Natural killer cell treated with Interleukin-12 subunit alpha and Interleukin-12 subunit beta and Interleukin-15 and Interleukin-18, amount 100 ng/mL, for 72 hours (primary cell): ENCODE measurements at places on chromosomes 11 and 22. TPM values are rescaled to one million over a fixed set of nuclear protein-coding genes. Genes with fewer than 3 reads are reported as not detected.

DNA sequence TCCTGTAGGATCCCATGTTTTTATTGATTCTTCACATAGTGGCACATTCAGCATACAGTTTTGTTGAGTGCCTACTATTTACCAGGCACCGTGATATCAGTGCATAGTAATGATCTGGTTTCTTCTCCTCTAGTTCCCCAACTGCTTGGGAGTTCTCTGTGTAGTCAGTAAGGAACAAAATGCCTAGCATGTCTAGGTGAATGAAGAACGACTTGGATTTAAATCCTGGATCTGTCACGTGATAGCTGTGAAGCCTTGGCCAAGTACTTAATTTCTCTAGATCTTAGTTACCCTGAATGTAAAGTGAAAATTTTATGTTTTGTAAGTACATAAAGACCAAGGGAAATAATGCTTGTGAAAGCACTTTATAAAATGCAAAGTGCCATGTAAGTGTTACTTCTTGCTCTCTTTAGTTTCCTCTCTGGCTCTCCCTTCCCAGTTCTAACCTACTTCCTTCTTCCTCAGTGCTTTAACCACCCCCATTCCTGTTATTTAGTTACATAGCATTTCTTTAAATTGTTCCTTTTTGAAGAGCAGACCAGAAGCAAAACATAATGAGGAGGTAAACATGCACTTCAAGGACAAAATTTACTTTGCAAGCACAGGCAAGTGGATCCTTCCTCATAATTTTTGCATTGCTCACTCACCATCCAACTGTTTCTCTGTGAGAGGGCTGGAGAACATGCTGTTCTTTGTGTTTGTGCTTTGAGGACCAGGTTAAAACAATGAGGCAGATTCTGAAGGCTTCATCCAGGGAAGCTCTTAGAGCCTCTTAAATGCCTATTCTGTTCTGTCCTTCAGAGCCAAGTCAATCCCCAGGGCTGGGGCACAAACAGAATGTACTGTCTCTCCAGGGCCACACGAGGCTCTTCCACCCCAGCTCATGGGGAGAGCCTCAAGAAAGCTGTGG, 353.9 kb upstream of the TENM4 start:
- DNase-seq, result no peak

DNA sequence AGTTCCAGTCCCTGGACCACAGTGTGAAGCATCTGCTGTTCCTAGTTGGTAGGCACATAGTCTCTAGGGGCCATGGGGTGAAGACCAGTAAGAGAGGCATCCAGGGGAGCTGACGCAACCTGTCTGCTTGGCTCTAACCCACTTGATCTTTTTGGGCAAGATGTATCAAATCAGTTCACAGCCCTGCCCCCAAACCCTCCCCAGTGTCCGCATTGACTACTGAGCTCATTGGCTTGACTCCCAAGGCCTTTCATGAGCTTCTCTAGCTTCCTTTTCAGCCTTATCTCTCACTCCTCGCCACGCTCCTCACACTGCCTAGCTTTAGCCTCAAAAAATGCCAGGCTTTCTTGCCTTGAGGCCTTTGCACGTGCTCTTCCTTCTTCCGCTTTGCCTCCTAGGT, 29.7 kb upstream of the ABCC8 start:
- DNase-seq, result no peak

GRCh38 chr11:67648140-67648795, 2.3 kb downstream of the ACY3 start:
- DNase-seq, result no peak

The MPZL2 gene
- total RNA-seq, result 0.45 TPM

DNA sequence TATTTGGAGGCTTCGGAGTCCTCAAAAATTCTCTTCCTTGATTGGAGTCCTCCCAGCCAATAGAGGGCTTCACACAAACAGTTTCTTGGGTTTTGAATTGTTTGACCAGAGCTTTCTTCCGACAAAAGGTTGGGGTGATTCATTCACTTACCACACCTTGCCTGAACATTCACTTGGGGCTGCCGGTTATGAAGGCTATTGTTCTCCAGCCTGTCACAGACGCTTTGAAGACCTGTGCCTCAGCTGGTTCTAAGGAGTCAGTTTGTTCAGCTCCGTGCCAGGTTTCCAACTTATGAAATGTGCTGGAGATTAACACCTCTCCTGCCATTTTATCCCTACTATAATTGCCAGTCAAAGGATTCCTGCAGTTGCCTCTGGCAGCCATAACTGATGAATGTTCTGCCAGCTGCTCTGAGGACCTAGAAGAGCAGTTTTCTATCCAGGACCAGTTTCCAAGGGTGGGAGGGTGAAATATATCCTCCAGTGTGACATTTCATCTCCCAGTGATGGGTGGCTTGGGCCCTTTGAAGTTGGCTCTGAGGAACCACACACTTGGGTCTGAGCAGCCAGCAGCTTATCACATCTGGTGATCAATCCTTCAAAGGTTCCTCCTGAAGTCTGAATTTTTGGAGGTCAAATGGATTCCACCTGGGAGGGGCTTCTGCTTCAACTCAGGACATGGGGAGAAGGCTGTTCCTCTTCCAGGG, 31.4 kb downstream of the LIMK2 start:
- DNase-seq, result no peak

DNA sequence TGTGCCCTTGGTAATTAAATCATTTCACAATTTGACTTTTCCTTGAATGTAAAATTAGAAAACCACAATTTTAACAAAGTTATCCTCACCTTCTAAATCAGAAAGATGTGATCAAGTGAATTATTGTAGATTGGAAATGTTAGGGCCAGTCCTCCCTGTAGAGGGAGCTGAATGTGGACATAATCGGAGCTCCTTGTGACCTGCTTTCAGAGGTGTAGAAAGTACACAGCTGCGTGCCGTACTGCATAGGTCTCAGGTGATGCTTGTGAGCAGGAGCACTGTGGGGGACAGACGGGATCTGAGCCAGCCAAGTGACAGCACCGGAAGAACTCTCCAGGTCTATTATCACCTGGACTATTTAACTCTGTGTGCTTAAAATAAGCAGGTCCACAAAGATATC, 338.0 kb downstream of the AASDHPPT start:
- no peak for DNase-seq

DNA sequence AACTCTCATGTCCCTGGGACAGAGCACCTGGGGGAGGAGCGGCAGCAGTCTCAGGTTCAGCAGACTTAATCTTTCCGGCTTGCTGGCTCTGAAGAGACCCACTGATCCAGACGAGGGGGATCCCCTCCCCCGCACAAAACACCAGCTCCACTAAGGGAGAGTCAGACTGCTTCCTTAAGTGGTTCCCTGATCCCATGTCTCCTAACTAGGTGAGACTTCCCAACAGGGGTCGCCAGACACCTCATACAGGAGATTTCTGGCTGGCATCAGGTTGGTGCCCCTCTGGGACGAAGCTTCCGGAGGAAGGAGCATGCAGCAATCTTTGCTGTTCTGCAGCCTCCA, 157.2 kb upstream of the TMEM45B start:
- DNase-seq, result no peak

GRCh38 chr22:41021613-41022454, 70.6 kb upstream of the EP300 start:
- DNase-seq, result no peak

The RNASEH2C gene
- total RNA-seq, result 138 TPM

The LMNTD2 gene
- total RNA-seq, result 2.1 TPM

The RBMXL2 gene
- not detected for total RNA-seq

DNA sequence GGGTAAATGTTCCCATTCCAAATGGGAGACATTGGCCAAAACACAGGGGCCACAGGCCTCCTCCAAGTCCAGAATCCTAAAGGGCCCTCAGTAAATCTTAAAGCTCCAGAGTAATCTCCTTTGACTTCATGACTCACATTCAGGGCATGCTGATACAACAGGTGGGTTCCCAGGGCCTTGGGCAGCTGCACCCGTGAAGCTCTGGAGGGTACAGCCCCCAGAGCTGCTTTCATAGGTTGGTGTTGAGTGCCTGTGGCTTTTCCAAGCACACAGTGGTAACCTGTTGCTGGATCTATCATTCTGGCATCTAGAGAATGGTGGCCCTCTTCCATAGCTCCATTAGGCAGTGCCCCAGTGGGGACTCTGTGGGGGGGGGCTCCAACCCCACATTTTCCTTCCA, 54.0 kb downstream of the NELL1 start:
- DNase-seq, result no peak
